ENCODE measurements at places on chromosomes 2 and 18. TPM values are rescaled to one million over a fixed set of nuclear protein-coding genes. Genes with fewer than 3 reads are reported as not detected.

The ZNF385B gene
- total RNA-seq, result not detected

The MROH2A gene
- total RNA-seq, result 2.4 TPM

The AMER3 gene
- not detected for total RNA-seq

The SAG gene
- total RNA-seq, result not detected

The TPO gene
- total RNA-seq, result 0.41 TPM

The PKP4 gene
- total RNA-seq, result 111 TPM

The LBX2 gene
- 4.8 TPM for total RNA-seq

The CD8B2 gene
- total RNA-seq, result not detected

The PAX3 gene
- not detected for total RNA-seq

DNA sequence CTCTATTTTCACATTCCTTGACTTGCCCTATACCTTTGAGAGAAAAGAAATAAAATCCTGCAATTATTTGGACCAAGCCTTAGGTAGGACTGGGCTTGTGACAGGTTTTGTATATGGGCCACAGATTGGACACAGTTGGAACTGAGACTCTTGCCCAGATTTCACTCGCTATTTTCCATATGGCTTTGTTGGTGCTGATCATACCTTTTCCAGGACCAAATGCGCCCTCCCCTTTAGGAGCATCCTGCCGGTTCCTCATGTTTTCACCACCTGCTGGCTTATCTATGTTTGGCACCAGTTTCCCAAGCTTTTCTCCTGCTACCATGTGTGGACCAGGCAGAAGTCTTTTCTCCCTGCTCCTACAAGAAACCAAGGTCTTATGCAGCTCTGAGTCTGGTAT, 494.9 kb downstream of the EPHA4 start:
- no peak for DNase-seq

- DNase-seq, result no peak
Measured at GRCh38 chr2:189557373-189557772, 23.2 kb downstream of the SLC40A1 start.

DNA sequence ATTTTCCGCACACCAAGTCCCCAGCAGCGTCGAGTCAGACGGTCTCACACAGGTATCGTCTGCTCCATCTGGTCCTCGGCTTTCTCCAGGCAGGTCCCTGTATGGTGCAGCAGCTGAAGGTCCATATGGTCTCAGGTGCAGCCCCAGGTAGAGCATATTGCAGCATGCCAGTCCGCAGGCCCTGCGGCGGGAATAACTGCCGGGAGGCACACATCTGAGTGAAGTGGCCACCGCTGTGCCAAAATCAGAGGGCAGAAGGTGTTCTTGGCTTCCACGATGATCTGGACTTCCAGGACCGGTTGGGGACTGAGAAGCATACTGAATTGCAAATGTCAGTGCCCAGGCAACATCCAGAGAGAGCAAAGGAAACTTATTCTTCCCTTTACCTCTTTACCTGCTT, 320.3 kb downstream of the RNF144A start:
- no peak for DNase-seq

DNA sequence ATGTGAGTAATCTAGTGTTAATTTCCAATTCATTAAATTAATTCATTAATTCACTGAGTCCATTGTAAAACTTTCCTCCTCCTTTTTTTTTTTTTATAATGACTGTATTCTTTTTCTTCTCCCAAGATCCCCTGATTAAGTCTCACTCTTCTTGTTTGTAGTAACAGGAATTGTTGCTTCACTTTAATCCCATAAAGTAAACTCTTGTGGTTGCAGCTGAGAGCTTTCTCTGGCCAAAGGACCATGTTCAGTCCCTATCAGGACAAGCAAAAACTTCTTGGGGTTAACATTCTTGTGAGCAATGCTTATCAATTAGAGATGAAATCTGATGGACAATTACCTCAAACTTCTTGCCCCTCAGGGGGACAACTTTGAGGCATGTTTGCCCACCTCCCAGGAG, 400.2 kb upstream of the SPHKAP start:
- DNase-seq, result no peak

- no peak for DNase-seq
Measured at GRCh38 chr2:24971286-24971535, 544 bp downstream of the DNAJC27 start.

GRCh38 chr2:200306196-200306930, at the start of gene SPATS2L:
Gene SPATS2L, plus strand, starts transcription at chr2:200306693. Its CDS starts 82,552 bp downstream, at chr2:200389245.
- DNase-seq, result peak; percentile 80

- no peak for DNase-seq
Measured at GRCh38 chr2:207768866-207769596, 675 bp downstream of the FZD5 start.

DNA sequence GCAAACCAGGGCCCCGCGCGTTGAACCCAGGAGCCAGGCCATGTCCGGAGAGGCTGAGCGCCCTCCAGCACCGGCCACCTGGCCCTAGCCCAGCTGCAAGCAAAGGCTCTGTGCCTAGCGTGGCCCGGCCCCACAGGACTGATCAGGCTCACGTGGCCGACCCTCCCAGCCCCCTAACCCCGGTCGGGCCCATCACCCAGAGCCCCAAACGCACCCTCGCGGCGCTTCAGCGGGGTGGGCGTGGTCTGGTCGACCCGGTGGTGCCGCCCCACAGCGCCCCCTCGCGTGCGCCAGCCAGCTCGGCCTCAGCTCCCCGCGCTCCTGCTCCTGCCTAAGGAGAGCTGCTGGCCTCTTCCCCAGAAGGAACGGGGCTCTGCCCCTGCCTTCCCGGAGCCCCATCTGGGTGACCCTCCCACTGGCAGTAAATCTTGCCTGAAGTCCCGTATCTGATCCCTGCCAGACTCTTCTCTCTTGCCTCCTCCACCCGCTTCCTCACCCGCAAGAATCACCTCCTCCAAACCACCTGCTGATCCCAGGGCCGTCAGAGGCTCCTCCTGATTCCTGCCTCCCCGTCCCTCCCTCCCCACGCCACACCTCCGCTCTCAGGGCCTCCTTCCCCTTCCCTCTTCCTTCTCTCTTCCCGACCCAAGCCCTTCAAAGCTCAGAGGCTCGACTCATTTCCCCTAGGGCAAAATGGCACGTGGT, 12.3 kb upstream of the TEX51 start:
- no peak for DNase-seq

DNA sequence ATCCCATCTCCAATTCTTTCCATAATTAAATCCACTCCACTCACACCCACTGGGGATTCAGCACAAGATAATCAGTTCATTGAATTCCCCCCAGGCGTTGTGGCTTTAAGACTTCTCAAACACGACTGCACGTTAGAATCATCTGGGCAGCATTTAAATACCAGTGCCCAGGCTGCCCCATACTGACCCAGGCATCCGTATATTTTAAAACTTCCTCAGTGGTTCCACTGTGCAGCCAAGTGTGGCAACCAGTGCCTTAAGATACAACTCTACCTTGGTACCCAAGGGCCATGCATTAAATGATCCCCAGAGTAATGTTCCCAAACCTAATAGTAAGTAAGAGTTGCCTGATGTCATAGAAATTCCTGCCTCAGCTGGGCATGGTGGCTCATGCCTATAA, 54.3 kb upstream of the BZW1 start:
- DNase-seq, result no peak

GRCh38 chr2:220452561-220452960, 825.1 kb downstream of the SLC4A3 start:
- DNase-seq, result no peak

GRCh38 chr2:187971893-187972292, 319.8 kb upstream of the GULP1 start:
- no peak for DNase-seq

- no peak for DNase-seq
Measured at GRCh38 chr2:47546994-47547393, 144.0 kb downstream of the MSH2 start.

DNA sequence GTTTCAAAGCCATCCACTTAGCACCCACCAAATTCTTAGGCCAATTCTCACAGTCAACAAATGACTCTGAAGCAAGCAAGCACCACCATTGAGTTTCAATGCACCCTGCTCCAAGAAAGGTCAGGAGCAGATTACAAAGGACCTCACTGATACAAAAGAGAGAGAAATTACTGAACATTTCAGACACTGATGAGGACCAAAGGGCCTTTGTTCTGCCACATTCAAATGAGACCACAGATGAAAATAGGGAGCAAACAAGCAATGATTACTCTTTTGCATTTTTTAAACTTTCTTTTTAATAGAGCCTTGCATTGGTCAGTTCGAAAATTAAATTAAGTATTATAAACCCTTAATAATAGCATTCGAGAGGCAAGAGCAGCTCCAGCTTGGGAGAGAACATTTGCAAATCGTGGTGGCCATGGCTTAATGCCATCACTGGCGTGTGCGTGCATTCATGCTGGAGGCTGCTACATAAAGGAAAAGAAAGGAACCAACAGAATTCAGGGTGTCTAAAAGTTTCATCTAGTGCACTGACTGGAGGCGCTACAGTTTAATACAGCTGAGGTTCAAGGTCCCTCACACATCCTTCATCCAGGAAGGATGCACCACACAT, 87.5 kb downstream of the KLF7 start:
- DNase-seq, result no peak

DNA sequence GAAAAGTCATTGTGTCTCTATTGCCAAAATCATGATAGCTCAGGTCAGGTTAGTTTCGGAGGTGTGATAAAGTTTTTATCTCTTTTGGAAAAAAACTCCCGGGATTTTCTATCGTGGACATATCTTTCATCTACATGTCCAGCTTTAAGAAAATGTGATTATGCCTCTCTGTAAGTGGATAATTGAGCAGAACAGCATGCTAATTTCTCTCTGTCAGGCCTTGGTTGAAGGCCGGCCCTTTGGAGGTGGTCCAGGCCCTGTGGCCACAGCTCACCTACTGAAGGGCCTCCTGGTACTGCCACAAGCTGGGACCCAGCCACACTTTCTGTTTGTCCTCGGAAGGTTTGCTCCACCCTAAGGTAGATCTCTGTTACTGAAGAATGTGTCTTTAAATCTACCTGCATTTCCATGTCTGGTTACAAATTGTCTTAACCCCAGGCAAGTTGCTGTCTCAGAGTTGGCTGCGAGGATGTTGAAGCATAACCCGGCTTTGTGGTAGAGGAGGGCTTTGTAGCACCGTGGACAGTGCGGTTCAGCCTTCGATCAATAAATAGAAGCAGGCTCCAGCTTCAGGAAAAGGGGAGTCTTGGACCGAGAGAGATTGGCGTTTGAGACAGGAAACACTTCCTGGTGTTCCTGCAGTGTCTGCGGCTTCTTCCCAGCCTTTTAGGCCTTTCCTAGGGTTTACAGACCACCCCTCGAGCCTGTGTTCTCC, 25.5 kb downstream of the TCF7L1 start:
- DNase-seq, result no peak

DNA sequence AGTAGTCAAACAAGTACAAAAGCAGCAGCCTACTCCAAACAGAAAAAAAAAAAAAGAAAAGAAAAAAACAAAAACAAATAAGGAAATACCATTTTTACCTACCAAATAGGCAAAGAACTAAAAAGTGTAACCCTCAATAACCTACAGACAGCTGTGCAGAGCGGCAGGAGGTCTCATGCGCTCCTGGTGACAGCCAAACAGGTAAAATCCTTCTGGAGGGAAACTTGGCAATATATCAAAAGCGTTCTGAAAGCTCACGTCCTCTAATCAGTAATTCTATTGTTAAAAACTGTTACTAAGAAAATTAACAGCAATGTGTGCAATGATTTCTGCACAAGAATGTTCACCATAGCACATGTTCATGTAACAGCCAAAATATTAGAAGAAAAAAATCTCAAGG, 105.6 kb downstream of the AFF3 start:
- no peak for DNase-seq

DNA sequence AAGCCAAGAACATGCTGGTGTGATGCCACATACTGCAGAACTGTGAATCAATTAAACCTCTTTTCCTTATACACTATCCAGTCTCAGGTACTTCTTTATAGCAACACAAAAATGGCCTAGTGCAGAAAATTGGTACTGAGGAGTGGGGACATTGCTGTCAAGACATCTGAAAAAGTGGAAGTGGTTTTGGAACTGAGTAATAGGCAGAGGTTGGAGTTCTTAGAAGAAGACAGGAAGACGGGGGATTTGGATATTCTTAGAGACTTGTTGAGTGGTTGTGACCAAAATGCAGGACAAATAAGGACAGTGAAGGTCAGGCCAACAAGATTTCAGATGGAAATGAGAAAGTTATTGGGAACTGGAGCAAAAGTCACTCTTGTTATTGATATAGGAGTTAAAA, 31.3 kb upstream of the CDH2 start:
- DNase-seq, result no peak

GRCh38 chr18:9971313-9971920, 57.6 kb downstream of the VAPA start:
- peak; percentile 97 for DNase-seq

DNA sequence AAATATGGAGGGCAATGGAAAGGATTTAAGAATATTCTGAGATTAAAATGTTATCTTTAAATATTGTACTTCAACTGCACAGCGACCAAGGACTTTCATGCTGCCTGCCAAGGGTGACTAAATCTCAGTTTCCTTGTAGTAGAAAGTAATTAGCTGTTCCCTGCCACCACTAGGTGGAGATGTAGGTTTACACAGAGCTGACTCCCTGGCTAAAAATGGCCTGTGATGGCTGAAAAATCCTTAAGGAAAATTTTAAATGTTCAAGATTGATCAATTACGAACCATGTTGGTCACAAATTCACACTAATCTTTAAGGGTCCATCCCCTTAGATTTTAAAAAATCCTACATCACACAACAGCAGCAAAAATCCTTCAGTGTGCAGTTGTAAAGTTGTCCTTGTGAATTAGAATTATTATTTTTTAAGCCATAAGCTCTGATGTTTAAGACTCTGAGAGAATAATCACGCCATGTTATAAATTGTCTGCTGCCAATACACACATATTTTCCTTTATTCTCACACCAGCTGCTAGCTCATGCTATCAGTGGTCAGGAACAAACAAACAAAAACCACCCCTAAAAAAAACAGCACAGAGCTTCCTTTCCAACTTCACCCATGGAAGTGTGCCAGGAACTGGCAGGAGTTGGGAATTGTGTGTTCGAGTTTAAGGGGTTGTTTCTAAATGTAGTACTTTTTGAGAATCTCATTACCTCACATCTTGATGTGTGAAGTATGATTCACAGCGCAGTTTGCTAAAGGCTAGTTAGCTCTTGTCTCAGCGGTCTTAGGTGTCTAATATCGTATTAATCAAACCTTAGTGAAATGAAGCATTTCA, 399.8 kb downstream of the TMEM182 start:
- peak; percentile 67 for DNase-seq

DNA sequence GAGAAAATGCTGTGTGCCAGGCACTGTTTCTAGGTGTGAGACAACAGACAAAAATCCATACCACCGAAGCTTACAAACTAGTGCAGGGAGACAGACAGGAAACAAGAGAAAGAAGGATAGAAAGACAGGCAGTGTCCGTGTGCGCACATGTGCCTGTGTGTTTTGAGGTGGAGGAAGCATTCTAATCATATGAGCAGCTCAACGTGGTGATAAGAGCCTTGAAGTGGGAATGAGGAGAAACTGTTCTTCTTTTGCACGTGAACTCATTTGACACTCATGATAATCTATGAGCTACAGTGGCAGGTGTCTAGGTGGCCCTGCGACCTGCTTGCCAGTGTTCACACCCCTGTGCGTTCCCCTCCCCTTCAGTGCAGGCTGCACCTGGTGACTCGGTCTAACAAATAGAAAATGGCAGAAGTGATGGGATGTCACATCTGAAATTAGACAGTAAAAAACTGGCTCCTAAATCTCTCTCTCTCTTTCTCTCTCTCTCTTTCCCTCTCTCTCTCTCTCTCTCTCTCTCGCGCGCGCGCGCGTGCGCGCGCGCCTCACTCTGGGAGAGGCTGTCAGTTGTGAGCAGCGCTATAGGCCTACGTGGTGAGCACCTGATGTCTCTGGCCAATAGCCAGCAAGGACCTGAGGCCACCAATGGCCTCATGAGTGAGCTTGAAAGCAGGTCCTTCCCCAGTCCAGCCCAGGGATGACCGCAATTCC, 74.8 kb downstream of the EN1 start:
- no peak for DNase-seq
